ENCODE measurements at places on chromosomes 5 and 9.

DNA sequence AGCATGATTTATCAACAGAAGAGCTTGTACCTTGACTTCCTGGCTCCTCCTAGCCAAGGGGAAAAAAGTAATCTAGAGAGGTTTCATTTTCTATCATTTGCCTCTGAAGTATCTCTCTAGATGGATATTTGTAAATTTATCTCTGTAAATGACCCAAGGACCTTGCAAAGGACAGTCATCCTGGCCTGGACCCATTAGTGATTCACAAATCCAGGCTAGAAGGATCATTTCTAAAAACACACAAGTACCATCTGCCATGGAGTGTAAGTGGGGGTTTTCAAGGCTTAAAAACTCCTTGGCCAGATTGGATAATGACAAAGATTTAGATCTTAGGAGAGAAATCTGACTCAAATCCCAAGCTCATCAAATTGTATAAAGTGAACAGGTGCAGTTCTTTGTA is 8.1 kb downstream of the TTC23L start:
- DNase-seq: no peak

GRCh38 chr5:63958654-63959053 is 3.6 kb downstream of the HTR1A start:
- no peak for DNase-seq

DNA sequence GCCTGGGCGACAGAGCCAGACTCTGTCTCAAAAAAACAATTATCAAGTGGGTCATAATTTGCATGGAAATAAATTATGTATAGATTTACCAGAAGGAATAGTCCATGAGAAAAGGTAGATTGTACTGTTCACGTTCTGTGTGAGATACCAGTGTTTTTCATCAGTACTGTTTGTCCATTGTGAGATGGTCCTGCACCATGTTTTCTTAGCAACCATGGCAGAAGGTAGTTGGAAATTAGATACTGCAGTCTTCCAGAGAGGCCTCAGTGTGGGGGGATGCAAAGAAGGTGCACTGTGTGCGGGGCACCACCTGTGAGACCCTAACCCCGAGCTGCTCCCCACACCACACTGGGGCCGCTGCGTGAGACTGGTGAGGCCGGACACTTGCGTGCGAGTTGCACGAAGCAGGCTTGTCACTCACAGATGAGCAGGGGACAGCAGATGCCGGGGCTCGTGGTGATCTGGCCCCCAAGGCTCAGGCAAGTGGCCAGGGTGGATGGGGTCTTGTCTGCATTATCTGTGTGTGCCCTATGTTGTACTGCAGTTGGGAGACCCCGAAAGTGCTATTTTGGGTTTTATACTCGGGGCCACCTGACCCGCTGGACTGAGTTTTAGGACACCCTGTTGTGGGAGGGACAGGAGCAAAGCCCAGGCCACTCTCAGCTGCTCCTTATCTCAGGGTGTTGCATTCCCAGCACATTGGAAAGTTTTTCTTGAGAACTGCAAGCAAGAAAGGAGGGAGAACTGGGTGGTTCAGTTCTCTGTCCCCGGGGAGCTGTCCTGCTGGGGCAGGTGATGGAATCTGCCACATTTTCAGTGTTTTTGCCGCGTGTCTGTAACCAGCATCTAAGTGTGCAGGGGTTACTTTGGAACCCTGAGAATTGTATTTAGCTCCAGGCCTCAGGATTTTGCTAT is 61.9 kb downstream of the EHMT1 start:
- no peak for DNase-seq

DNA sequence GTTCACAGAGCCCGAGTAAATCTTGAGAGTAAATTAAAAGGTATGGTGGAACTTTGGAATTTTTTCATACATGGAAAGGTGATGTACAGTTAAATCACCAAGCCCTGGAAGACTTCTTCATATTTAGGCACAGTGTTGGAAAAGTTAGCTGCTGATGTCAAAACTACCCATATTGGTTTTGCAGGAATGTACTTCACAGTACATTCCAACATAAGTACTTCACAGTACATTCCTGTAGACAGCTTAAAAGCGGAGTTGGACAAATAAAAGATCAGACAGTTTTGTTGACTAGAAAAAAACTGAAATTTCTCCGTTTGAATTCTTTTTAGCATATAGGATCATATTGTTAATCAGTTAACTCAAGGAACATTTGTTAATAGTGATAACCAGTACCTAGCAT is 1.8 kb downstream of the RANBP17 start:
- DNase-seq: no peak

- peak; percentile 50 for DNase-seq
Observed at GRCh38 chr9:2053883-2054845, 39.0 kb downstream of the SMARCA2 start.

GRCh38 chr9:126979461-126979860 is 64.9 kb downstream of the RALGPS1 start:
- DNase-seq: no peak

GRCh38 chr9:106731910-106732309 is 131.1 kb upstream of the ZNF462 start:
- no peak for DNase-seq

DNA sequence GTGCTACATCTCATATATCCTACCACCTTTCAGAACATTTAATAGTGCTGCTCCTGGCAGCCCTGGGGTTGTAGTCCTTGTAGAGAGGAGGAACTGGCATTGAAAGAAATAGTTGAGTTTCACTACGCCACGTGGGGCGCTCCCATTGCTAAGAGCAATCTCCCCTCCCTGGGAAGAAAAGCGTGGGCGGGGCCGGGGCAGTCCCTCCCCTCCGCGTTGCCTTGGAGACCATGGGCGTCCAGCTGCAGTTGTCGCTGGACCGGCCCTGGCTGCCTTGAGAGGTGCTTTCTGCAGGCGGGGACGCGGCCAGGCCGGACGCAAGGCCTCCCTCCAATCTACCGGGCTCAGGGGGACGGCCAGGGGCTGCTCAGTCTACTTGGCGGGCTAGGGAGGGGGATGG is 368 bp upstream of the CCDC180 start:
- DNase-seq: peak; percentile 62

DNA sequence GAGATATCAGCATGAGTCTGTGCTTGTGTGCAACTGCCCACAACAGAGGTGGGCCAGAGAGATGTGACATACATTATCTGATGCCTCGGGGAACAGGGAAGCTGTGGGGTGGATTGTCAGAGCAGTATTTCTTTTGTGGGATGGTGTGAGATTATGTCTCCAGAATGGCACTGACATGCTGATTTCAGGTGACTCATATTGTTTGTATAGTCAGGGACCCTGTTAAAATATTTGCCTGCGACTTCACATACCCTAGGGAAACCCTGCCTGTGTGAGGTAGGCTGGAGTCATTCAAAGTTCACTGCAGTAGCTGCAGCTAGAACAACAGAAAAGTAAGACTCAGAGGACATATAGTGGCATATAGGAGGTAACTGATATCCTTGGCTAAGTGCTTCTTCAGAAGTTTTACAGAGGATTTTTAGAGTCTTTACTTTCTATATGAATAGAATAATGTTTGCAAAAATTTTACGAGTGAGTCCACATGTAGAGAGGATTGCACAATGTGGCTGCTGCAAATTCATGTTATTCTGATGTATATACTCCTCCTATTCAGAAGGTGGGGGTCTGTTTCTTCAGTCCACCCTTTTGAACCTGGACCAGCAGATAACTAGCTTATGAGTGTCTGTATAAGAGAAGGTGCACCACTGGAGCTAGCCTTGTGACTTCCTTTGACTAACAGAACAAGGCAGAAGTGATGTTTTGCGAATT is 89.3 kb downstream of the MACIR start:
- peak; percentile 55 for DNase-seq

DNA sequence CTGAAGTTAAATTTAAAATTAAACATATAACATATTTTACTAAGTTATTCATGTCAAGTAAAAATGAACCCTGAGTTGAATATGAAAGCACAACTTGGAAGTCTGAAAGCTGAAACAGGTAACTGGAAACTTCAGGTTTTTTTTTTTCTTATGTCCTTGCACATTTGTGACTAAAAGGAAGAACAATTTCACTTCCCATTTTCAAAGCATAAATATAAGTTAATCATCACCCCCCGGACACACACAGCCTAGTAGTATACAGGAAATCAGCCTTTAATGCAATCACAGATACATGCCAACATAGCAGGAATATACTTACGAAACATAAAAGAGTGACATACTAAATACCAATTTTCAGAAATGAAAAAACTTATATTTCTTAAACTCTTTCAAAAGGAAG is 225.9 kb downstream of the RFX3 start:
- DNase-seq: peak; percentile 53
